ENCODE measurements at places on chromosomes 7 and 10.
A peak's percentile ranks its signal among the peaks of the same experiment; 100 is the strongest.

- DNase-seq = no peak
These were observed 1.8 kb upstream of the CCDC6 start for GRCh38 chr10:59907918-59908807.

- DNase-seq = no peak
These were observed 50.7 kb downstream of the MTURN start for GRCh38 chr7:30185496-30185895.

- peak; percentile 63 for DNase-seq
These were observed 180.7 kb downstream of the EVX1 start for GRCh38 chr7:27423290-27423689.

DNA sequence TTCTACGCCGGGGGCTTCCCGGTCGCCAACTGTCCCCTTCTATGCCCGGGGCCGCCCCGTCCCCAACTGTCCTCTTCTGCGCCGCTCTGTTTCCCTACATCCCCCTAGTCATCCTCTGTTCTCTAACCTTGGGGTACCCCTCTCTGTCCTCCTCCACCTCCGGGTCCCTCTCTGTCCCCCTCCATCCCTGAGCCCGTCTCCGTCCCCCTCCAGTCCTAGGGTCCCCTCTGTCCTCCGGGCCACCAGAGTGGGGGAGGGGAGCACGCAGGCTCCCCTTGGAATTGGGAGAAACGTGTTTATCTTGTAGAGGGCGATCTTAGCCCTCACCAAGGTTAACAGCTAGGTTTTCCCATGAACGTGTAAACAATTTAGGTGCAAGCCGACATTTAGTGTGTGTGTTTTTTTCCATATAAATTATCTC, 852 bp upstream of the KLF6 start:
- no peak for DNase-seq

DNA sequence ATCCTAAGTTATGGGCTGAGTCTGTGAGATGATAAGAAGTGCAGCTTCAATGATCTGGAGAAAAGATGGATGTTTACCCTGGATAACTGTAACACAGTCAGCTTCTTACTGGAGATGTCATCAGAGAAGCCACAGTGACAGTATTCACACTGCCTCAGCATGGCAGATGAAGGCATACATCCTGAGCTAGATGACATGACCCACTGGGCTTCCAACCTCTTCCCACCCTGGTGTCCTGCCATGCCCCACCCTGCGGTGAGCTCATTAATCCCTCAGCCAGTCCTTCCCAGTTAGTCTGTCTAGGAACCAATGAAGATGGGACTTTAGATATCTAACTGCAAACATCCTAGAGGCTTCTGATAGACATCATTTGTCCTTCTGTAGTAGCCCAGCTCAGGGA, 213.8 kb downstream of the TAX1BP1 start:
- no peak for DNase-seq

GRCh38 chr7:127689194-127689772, 37.3 kb downstream of the SND1 start:
- no peak for DNase-seq

All from breast epithelium (tissue), 4 donors.